ENCODE measurements at places on chromosomes 13 and 19.
A peak's percentile ranks its signal among the peaks of the same experiment; 100 is the strongest.

GRCh38 chr19:41811036-41811435 is 14.6 kb downstream of the CEACAM3 start:
- DNase-seq = no peak

- DNase-seq = no peak
These were observed 4.8 kb upstream of the DAPK3 start for GRCh38 chr19:3975637-3976087.

- no peak for DNase-seq
These were observed 462 bp upstream of the MPHOSPH8 start for GRCh38 chr13:19632915-19633478.

DNA sequence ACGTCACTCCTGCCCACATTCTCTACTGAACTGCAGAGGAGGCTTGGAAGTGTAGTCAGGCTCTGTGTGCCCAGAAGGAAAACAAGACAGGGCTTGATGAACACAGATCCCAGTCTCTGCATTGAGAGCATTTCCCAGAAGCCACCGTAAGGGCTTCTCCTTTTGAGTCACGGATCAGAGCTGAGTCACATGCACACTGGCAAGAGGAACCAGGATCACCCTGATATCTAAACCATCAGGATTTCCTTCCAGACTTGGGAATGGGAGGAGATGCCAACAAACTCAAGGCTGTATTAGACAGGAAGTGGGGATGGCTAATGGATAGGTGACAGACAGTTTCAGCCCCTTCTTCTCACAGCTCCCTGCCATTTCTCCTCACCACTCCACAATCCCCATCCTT is 17.7 kb upstream of the FBXO17 start:
- no peak for DNase-seq

GRCh38 chr13:51286135-51287002 is 53.1 kb upstream of the SERPINE3 start:
- peak; percentile 73 for DNase-seq

GRCh38 chr13:94590744-94591143 is 5.2 kb downstream of the TGDS start:
- no peak for DNase-seq

DNA sequence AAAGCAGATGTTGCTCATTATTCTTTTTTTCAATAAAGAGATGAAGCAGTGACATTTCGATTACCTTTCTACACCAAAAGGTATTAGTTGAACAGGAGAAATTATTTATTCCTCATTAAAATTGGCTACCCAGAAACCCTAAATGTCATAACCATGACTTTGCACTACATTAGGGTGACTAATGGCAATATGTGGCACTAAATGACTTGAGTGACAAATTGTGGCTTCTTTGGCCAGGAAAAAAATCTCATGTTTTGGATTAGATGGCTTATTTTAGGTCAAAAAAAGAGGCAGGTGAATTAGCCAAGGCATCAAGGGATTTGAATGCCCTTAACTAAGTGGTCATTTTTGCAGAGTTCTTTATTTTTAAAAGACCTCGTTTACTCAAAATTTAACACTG is 353.9 kb downstream of the NDFIP2 start:
- no peak for DNase-seq

DNA sequence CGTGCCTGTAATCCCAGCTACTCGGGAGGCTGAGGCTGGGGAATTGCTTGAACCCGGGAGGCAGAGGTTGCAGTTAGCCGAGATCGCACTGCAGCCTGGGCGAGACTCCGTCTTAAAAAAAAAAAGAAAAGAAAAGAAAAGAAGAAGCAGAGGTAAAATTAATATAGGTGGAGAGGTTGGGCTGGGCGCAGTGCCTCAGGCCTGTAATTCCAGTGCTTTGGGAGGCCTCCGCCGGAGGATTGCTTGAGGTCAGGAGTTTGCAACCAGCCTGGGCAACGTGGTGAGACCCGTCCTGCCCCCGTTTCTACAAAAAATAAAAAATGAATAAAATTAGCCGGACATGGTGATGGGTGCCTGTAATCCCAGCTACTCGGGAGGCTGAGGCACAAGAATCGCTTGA is 912 bp upstream of the TUBA3C start:
- no peak for DNase-seq
